SJCRH30 (cell line): ENCODE measurements at places on chromosomes 5 and 9.

GRCh38 chr5:142445266-142445665, 120.4 kb upstream of the SPRY4 start:
- H3K36me3 ChIP-seq = no peaks in the 10 kb centered on the region; the same call in 1 of the 2 replicates
- H3K27me3 ChIP-seq = no peaks in the 10 kb centered on the region
- no peak overlapping the region for H3K4me3 ChIP-seq
- peaks cover 18% of the 10 kb centered on the region for H3K4me1 ChIP-seq
- DNase-seq = no peak

DNA sequence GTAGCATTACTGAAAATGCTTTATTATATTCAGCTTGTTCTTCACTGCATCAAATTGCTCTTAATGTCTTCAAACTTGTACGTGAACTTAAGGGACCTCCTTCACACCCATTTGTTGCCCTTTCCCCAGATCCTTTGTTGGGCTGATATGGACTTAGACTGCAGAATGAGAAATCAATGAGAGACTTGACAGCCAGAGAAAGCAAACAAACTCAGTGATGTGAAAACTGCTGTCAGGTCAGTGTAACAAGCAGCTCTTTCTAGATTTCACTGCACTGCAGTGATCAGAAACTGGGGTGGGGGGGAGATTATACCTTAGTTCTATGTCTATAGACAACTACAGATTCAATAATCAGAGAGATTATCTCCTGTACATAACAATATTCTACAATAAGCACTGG, 491.0 kb upstream of the DAP start:
- no peaks in the 10 kb centered on the region for H3K27me3 ChIP-seq
- no peaks in the 10 kb centered on the region for H3K36me3 ChIP-seq
- no peak for DNase-seq
- peaks cover 18% of the 10 kb centered on the region for H3K4me1 ChIP-seq

- no peak overlapping the region for H3K4me3 ChIP-seq
- no peak for DNase-seq
- H3K4me1 ChIP-seq = peaks cover 8% of the 10 kb centered on the region; the same call in 1 of the 2 replicates
- H3K27ac ChIP-seq = no peak overlapping the region
- H3K36me3 ChIP-seq = no peaks in the 10 kb centered on the region
- H3K27me3 ChIP-seq = no peaks in the 10 kb centered on the region
Observed at GRCh38 chr9:108245331-108245730, 610.5 kb downstream of the ACTL7B start.

GRCh38 chr5:103066326-103066725, 53.6 kb downstream of the GIN1 start:
- H3K4me1 ChIP-seq = no peaks in the 10 kb centered on the region
- no peak overlapping the region for H3K4me3 ChIP-seq
- no peak for DNase-seq
- no peaks in the 10 kb centered on the region for H3K36me3 ChIP-seq

DNA sequence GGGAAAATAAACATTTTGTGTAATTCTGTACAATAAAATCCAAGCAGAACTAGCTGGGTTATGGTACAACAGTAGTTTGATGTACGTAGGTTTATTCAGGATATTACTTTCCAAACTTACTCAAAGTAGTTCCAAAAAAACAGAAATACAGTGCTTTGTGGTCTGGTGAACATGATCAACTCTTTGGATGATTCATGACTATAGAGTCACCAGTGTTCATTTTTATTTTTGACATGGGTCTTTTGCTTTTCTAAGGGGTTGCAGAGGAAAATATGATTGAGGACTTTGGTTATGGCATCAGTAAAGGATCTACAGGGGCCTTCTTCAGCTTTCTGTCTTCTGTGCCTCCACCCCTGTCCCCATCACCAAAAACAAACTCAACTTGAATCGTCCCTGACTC, 127.2 kb downstream of the TLE4 start:
- H3K27me3 ChIP-seq = no peaks in the 10 kb centered on the region
- H3K36me3 ChIP-seq = peaks cover 8% of the 10 kb centered on the region
- no peak overlapping the region for H3K27ac ChIP-seq

DNA sequence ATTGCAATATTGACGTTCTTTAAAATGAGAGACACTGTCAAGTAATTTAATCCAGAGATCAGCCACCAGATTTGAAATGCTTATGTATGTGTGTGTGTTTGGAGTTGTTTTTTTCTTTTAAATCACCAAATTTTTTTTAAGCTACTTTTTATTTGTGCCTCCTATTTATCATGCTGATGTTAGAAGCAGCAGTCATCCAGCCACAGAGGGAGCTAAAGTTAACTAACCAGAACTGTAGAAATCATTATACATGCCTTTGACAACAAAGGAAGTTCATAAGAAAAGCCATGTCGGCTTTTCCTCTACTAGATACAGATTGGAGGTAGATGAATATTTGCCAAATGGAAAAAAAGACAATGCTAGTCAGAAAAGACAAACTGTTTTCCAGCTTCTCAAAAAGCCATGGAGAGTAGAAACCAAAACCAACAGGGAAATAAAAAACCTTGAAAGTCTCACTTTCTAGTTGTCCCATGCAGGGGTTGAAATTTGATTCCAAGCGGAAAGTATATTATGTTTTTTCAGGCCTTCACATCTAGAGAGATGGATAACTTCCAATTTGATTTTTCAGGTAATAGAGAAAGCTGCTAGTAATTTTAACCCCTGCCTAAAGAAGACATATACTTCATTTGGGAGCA, 4.5 kb downstream of the PURA start:
- no peak overlapping the region for H3K27ac ChIP-seq
- H3K36me3 ChIP-seq = no peaks in the 10 kb centered on the region
- no peaks in the 10 kb centered on the region for H3K27me3 ChIP-seq

DNA sequence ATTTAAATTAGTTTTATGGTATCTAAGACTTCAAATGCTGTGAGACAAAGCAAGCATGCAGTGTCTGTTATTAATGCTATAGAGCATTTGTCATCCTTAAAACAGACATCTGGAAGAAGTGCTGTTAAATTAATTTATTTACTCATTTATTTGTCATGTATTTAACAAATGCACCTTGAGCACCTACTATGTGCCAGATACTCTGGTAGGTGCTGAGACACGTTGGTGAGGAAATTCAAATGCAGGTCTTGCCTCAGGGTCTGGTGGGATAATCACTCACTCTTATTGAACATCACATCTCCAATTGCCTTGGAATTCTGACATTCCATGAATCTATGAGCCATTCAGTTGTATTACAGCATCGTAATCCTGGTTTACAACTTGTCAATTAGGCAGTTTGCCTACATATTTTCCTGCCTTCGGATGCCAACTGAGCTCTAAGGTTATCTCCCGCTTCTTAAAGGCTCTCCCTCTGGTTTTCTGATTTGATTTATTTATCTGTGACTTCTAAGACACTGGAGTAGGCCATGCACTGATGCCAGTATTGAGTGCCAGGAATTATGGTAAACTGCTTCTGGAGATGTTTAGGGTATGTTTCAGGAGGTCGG, 56.0 kb upstream of the RPS23 start:
- H3K27me3 ChIP-seq = no peaks in the 10 kb centered on the region
- H3K36me3 ChIP-seq = no peaks in the 10 kb centered on the region
- no peak for DNase-seq

GRCh38 chr9:85142968-85143367, 473.4 kb downstream of the NTRK2 start:
- H3K27ac ChIP-seq = no peak overlapping the region
- no peaks in the 10 kb centered on the region for H3K36me3 ChIP-seq
- H3K4me1 ChIP-seq = no peaks in the 10 kb centered on the region

- no peaks in the 10 kb centered on the region for H3K36me3 ChIP-seq
- no peaks in the 10 kb centered on the region for H3K27me3 ChIP-seq
- H3K4me3 ChIP-seq = no peak overlapping the region
- no peak for DNase-seq
- no peak overlapping the region for H3K27ac ChIP-seq
Observed at GRCh38 chr5:39503155-39503554, 78.4 kb upstream of the DAB2 start.

DNA sequence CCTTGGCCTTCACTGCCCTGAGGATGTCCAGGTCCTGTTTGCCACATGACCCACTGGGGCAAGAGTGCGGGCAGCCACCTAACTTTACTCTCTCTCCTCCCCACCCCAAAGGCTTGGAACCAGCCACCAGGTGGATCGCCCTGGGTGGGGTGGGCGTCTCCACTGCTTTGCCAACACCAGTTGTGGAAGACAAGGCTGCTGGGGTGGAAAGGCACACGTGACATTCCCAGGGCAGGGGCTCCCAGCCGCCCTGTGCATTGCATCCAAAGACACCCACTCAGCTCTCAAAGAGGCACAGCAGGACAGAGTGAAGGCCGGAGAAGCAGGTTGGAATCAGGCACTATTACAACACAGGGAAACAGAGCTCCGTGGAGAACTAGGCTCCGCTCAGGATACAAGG, 162.2 kb downstream of the OLFM1 start:
- no peak overlapping the region for H3K4me3 ChIP-seq
- no peaks in the 10 kb centered on the region for H3K36me3 ChIP-seq
- no peak for DNase-seq

- peaks cover 28% of the 10 kb centered on the region for H3K36me3 ChIP-seq
- H3K27me3 ChIP-seq = no peaks in the 10 kb centered on the region
- H3K4me1 ChIP-seq = peaks cover 4% of the 10 kb centered on the region; the same call in 1 of the 2 replicates
- H3K4me3 ChIP-seq = no peak overlapping the region
Observed at GRCh38 chr9:136396219-136396515, 3.8 kb downstream of the SNAPC4 start.

DNA sequence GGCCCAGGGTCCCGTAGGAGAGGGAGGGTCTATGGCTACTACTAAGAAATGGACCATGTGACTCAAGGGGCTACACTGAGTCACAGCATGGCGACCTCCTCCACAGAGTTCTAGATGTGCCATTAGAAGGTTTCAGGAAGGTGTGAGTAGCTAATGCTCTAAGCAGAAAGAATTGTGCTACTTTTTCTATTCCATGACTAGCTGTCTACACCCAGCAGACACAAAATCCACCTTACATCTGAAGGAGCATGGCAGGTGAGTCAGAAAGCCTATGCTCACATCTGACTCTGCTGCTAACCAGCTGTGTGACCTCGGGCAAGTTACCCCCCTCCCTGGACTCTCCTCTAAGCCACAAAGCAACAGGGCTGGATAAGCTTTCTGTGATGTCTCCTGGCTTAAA, 14.4 kb upstream of the MEIKIN start:
- H3K27ac ChIP-seq = no peak overlapping the region
- no peak overlapping the region for H3K4me3 ChIP-seq
- no peaks in the 10 kb centered on the region for H3K36me3 ChIP-seq
- no peaks in the 10 kb centered on the region for H3K27me3 ChIP-seq
- peak; percentile 5 for DNase-seq

DNA sequence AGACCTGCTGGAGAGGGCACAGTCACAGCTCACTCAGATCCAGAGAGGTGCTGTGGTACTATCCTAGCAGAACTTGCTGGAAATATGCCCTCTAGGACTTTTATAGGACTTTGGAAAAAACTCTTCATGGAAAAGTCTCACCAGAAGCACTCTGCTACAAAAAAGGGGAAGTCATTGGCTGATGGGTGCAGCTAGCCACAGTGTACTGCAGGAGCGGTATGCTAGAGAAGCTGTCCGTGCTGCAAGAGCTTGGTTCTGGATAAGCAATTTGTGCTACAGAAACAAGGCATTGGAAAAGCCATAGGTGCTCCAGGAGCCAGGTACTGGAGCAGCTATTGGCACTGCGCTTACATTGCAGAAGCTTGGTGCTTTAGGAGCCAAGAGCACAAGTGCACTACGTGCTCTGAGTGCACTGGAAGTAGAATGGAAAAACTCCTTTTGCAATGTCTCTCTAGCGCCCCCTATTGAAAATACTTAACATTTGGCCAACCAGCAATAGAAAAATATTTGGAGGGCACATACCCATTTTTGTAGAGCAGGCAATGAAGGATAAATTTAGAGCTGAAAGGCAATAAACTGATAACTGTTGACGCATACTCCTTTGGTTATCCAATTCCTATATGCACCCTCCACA, 83.4 kb downstream of the MEGF10 start:
- H3K36me3 ChIP-seq = peaks cover 37% of the 10 kb centered on the region
- no peaks in the 10 kb centered on the region for H3K27me3 ChIP-seq
- peaks cover 31% of the 10 kb centered on the region for H3K4me1 ChIP-seq
- no peak for DNase-seq
- no peak overlapping the region for H3K4me3 ChIP-seq

- H3K4me3 ChIP-seq = peak overlapping the region; percentile 67
- peak; percentile 72 for DNase-seq
- H3K27me3 ChIP-seq = no peaks in the 10 kb centered on the region
- peaks cover 24% of the 10 kb centered on the region for H3K36me3 ChIP-seq
- peaks cover 6% of the 10 kb centered on the region; the same call in 1 of the 2 replicates for H3K4me1 ChIP-seq
Observed at GRCh38 chr5:52799358-52799982, 11.8 kb downstream of the ITGA1 start.

DNA sequence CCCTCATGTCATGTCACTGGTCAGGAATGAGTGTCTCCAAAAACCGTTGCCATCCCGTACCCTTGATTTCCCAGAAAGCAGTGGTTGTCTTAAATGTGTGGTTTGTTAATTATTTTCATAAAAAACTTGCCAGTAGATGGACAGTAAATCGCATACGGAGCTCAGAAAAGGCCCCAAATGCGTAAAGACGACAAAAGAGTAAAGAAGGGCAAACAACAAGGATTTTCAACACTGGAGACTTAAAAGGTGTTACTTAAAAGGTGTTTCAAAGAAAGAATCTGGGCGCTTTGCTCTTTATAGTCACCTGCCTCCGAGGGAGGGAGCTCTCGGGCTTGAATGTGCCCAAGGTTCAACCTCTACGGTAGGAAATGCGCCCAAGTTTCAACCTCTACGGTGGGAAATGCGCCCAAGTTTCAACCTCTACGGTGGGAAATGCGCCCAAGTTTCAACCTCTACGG, 734 bp downstream of the KIF27 start:
- H3K4me1 ChIP-seq = no peaks in the 10 kb centered on the region
- H3K27me3 ChIP-seq = no peaks in the 10 kb centered on the region
- DNase-seq = no peak
- H3K36me3 ChIP-seq = no peaks in the 10 kb centered on the region
- H3K4me3 ChIP-seq = peak overlapping the region; percentile 72
- peak overlapping the region; percentile 58 for H3K27ac ChIP-seq

DNA sequence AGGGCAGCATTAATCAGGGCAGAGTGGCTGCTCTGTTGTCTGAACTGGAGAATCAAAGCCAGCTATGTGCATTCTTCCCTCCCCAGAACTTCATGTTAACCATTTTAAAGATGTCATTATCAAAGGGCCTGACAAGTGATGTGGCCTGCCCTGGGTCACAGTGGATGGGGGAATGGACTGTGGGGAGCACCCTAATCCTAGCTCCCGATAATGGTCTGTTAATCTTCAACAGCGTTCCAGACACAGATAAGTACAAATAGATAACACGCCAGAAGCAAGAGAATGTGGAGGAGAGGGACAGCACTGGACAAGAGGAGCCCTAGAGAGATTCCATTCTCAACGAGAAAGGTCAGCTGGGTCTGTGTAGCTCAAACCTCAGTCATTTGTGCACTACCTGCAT, 77.5 kb downstream of the DPYSL3 start:
- no peak for DNase-seq
- no peaks in the 10 kb centered on the region for H3K27me3 ChIP-seq
- peak overlapping the region; percentile 12; the same call in 1 of the 2 replicates for H3K27ac ChIP-seq
- no peaks in the 10 kb centered on the region for H3K36me3 ChIP-seq
- H3K4me1 ChIP-seq = peaks cover 30% of the 10 kb centered on the region

- H3K27me3 ChIP-seq = no peaks in the 10 kb centered on the region
- no peak overlapping the region for H3K4me3 ChIP-seq
- no peak for DNase-seq
- H3K27ac ChIP-seq = no peak overlapping the region
- H3K36me3 ChIP-seq = no peaks in the 10 kb centered on the region
Observed at GRCh38 chr5:79842006-79842881, 148.8 kb downstream of the MTX3 start.
